CD4-positive, alpha-beta memory T cell (primary cell): ENCODE measurements at places on chromosomes 16 and 17.
A peak's percentile ranks its signal among the peaks of the same experiment; 100 is the strongest.

DNA sequence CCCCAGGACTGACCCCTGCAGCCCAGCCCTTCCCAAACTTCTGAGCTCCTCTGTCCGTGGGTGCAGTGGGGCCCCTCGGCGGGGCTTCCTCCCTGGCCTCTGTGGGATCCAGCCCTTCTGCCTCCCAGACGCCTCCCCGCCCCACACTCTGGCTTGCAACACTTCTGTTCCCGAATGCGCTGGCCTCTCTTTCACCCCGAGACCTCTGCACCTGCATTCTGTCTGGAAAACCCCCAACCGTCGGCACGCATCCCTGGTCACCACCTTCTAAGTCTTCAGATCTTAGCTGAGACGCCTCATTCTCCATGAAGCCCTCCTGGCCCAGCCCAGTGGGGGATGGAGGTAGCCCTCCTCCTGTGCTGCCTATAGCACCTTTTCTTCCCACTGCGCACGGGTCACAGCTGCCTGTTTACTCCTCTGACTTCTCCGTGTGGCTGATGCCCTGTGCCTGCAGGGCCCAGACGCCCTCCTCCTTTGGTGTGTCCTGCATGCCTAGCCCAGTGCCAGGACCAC is 26.4 kb downstream of the TMEM235 start:
- DNase-seq: peak; percentile 56

DNA sequence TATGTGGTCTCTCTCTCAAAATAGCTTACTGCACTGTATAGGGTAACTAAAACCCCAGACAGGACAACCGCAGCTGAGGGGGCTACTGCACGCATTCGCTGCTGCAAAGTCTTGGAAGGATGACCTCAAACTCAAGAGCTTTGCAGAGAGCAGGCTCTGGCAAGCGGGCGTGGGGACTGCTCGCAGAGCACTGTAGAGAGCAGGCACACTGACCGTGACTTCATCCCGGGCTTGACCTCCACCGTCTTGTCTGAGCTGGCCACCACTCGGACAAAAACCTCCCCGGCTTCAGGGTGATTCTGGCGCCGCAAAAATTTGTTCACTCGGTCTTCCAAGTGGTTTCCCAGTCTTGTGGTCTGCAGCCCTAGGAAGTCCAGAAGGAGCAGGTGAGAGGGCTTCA is 22.9 kb upstream of the TRAP1 start:
- DNase-seq: no peak

GRCh38 chr16:67013823-67014633 is 14.9 kb upstream of the CBFB start:
- peak; percentile 67 for DNase-seq

DNA sequence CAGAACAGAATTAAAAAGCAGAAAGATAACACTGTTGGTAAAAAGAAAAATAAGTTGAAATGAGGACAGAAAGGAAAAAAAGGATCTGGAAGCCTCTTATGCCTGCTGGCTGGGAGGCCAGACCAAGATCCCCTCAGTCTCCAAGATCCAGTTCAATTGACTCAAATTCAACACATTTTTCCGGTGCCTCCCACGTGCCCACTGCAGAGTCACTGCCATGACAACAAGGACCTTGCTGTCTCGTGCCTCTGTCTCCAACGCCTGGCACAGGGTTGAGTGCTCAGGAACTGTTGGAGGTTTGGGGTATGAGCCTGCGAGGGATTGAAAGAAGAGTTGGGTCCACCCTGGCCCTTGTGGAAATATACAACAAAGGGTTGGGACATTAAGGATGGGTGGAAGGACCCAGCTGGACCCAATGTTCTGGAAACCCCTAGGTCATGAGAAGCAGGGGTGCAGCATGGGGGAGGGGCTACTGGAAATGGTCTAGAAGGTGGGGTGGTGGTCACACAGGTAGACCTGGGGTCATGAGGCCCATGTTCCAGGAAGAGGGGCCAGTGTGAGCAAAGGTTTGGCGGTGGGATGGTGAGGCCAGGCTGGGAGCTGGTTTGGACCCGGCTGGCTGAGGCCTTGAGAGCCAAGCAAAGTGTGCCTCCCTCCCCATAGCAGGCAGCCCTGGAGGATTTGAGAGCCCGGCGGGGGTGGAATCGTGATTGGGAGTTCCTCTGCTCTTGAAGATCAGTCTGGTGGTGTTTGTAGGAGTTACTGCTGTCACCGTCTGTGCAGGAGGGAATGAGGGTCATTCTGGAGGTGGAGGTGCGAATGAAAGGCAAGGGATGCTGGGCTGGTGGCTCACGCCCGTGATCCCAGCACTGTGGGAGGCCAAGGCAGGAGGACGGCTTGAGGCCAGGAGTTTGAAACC is 1.3 kb downstream of the IL34 start:
- DNase-seq: no peak

DNA sequence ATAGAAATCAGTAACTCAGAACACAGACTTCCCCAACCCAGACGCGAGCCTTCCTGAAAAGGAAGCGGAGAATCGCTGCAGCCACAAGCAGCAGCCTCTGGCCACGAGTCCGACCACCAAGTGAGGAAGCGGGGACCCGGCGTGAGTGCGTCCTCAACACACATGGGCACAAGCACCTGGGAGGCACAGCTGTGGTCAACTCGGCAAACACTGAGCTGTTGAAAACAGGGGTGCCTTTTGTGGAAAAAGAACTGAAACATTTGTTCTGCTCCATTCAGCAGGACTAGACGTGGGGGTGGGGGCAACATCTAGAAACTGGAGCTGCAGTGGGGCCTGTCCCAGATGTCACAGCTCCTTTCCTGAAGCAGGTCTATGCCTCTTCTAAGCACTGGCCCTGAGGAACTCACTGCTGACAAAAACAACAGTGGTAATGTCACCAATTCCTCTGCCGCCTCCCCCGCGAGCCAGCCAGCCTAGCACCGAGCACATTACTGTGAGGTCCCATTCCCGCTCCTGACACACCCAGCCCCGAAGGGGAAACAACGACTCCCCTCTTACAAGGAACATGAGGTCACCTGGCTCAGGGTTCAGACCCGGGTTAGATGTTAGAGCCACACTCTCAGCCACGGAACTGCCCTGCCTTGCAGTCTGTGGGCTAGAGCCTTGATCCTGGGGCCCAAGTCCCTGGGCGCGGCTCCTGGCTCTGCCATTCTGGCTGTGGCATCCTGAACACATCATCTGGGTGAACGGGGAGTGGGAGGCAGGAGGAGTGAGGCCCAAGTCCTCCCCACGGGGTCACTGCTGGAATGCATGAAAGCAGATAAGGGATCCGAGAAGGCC is 29.0 kb downstream of the KDM8 start:
- DNase-seq: peak; percentile 57

GRCh38 chr16:82402665-82403218 is 224.0 kb upstream of the CDH13 start:
- no peak for DNase-seq

DNA sequence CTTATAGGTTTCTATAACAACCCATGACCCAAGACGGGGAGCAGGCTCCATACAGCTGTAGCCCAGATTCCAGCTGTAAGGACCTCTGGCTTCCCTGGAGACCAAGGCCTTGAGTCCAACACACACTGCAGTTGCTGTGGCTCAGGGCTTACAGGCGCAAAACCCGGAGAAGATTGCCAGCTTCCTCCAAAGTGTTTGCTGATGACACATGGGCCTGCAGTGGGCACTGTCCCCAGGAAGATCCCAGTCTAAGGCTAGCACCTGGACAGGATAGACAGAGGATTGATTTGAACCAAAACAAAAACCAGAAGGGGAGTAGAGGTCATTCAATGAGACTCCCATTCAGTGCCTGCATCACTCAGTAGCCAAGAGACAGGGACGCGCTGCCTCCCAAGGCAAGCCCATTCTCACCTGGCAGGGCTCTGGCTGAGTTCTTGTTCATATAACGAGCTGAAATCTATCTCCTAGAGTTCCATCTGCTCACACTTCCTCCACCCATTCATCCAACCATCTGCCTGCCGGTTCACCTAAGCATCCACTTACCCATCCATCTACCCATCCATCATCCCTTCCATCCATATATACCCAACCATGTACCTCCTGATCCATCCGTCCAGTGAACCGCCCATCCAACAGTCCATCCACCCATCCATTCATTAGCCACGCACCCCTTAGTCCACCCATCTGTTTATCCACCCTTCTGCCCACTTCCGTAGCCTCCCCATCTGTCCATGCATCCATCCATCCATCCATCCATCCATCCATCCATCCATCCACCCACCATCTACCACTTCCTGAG is 10.2 kb downstream of the RAB11FIP4 start:
- no peak for DNase-seq

DNA sequence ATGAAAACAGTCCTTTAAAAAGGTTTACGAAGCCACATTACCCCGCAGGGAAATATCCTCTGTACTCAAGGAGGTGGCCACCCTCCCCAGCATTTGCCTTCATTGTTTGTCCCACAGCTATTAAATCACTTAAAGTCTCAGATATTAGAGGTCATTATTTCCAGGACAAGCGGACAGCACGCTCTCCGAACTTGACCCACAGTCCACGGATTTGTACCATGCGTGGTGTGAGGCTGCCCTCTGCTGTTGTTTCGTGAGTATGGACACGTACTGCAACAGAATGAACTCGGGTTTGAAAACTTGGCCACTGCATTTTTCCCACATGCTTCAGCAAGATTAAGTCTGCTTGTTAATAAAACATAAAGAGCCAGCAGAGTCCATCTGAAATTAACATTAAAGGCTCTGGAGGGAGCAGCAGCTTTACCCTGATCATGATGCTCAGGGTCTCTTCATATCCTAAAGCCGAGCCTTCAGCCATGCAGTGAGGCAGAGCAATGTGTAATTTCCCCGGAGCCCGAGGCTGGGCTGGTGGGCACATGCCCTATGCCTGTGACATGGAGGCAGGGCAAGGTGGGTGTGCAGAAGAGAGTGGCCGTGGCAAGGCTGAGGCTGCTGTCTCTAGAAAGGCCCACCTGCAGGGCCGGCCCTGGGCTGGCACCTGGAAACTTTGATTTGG is 19.7 kb downstream of the MEAK7 start:
- DNase-seq: no peak

- no peak for DNase-seq
Observed at GRCh38 chr16:17518441-17518840, 47.7 kb upstream of the XYLT1 start.

GRCh38 chr16:84036982-84037425 is 5.6 kb downstream of the SLC38A8 start:
- no peak for DNase-seq

DNA sequence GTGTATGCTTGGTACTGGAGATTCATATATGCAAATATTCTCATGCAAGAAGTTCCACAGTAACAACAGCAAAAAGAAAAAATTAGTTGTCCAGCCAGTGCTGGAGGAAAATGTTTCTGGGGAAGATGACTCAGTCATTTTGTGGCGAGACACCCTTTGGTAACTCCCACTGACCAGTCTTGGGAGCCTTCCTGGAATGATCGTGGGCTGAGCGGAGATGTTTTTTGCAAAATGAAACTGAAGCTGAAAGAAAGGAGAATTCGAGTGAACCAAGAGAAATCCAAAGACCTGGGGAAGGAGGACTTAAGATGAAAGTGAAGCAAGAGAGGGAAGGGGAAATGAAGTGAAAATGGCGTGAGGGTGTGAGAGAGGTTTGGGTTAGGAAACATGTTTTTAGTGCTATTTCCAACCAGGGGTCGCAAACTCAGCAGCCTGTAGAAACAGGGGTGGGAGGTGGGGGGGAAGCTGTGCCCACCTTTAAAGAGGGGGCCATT is 5.2 kb downstream of the ITPRIPL2 start:
- no peak for DNase-seq

GRCh38 chr16:15521758-15522509 is 87.5 kb downstream of the BMERB1 start:
- DNase-seq: no peak

GRCh38 chr16:24653725-24654124 is 75.7 kb upstream of the TNRC6A start:
- DNase-seq: no peak

DNA sequence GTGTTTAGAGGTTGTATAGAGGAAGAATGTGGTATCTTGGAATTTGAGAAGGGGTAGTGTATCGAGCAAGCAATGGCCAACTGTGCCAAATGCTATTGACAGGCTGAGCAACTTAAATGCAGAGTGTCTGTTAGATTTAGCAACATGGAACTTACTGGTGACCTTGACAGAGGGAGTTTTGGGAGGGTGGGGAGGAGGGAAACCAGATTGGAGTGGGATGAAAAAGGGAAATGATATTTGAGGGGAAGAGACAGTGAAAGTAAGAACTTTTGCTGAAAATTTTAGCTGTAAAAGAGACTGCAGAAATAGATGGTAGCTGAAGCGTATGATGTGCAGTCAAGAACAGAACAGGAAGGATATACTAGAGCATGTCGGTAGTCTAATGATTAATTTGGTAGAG is 1.1 kb downstream of the LRRC36 start:
- DNase-seq: no peak

GRCh38 chr16:89118361-89119165 is 24.9 kb downstream of the ACSF3 start:
- no peak for DNase-seq

DNA sequence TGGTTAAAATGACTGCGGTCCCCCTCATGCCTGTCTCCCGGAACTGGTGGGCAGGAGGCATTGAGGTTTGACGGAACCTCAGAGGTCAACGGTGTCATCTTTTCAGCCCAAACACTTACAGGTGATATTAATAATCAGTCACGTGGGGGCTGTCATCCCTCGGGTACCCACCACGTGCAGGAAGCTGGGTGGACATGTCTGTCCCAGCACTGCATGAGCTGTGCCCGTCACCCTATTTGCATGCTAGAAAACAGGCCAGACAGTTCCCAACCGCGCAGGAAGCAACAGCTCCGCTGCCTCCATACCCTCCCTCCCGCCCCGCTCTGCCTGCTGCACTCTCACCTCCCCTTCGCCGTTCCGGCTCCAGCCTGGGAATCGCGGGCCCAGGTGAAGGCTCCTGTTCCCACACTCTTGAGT is 1.4 kb downstream of the SYNGR3 start:
- peak; percentile 46 for DNase-seq

- DNase-seq: no peak
Observed at GRCh38 chr17:47980541-47980940, 9.6 kb downstream of the CDK5RAP3 start.

DNA sequence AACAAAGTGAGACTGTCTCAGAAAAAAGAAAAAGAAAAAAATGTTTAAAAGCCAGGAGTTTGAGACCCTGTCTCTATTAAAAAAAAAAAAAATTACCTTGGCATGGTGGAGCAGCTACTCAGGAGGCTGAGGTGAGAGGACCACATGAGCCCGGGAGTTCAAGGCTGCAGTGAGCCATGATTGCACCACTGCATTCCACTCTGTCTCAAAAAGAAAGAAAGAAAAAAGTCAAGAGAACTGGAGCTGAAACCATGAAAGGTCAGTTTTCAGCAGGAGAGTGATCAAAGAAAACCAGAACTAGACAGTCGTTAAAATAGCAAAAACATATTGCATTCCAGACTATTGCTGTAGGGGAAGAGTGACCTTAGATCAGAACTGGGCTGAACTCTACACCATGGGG is 8.8 kb downstream of the QPRT start:
- DNase-seq: no peak

DNA sequence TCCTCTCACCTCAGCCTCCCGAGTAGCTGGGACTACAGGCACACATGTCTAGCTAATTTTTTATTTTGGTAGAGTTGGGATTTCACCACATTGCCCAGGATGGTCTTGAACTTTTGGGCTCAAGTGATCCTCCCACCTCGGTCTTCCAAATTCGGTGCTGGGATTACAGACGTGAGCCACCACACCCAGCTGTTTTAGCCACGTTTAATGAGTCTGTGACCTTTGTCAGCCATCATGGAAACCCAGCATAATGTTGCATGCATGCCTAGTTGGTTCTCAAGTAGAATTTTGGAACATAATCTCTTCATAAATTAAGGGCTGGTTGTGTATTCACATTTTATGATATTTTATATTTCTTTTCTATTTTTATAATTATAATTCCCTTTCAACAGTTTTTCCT is 42.0 kb downstream of the GOSR1 start:
- DNase-seq: no peak

- DNase-seq: no peak
Observed at GRCh38 chr17:8080799-8081219, 6.7 kb downstream of the ALOX12B start.
